Smooth muscle cell of bladder (primary cell): ENCODE measurements at places on chromosomes 6 and 20. TPM values are rescaled to one million over a fixed set of nuclear protein-coding genes. Genes with fewer than 3 reads are reported as not detected.

SEMG1 gene
- total RNA-seq, result not detected in 2 replicates

MEP1A gene
- total RNA-seq, result not detected in 2 replicates

NNAT gene
- 0.14 TPM in 1 of 2 replicates, not detected in the other for total RNA-seq

THBD gene
- 1.00 and 1.2 TPM in 2 replicates for total RNA-seq

KIAA1755 gene
- 0.43 and 1.9 TPM in 2 replicates for total RNA-seq

TSPYL4 gene
- total RNA-seq, result 5.4 and 6.0 TPM in 2 replicates

SLC24A3 gene
- 1.6 and 2.4 TPM in 2 replicates for total RNA-seq

PRL gene
- total RNA-seq, result under 0.01 TPM in 1 of 2 replicates, not detected in the other

ZC2HC1B gene
- not detected in 2 replicates for total RNA-seq

SUMO4 gene
- total RNA-seq, result 1.1 and 1.3 TPM in 2 replicates

LKAAEAR1 gene
- total RNA-seq, result 0.14 TPM in 1 of 2 replicates, not detected in the other

HLA-F gene
- 2.6 and 8.0 TPM in 2 replicates for total RNA-seq

L3MBTL1 gene
- total RNA-seq, result 3.6 and 4.6 TPM in 2 replicates

SLC17A9 gene
- total RNA-seq, result 9.4 TPM in 2 replicates

BANF2 gene
- total RNA-seq, result not detected in 2 replicates

UTRN gene
- total RNA-seq, result 75.4 and 116 TPM in 2 replicates

SERINC1 gene
- 220 and 261 TPM in 2 replicates for total RNA-seq

EYS gene
- 0.14 and 0.28 TPM in 2 replicates for total RNA-seq

VWA7 gene
- total RNA-seq, result 0.14 and 0.28 TPM in 2 replicates
